Activated effector memory CD4-positive, alpha-beta T cell treated with anti-CD3 and anti-CD28 coated beads, Interleukin-2, amount 50 U/mL, for 16 hours (primary cell): ENCODE measurements at places on chromosomes 7 and 10.
A peak's percentile ranks its signal among the peaks of the same experiment; 100 is the strongest.

GRCh38 chr7:64559206-64559605 lies 3.7 kb downstream of the ZNF680 start:
- no peak for DNase-seq

DNA sequence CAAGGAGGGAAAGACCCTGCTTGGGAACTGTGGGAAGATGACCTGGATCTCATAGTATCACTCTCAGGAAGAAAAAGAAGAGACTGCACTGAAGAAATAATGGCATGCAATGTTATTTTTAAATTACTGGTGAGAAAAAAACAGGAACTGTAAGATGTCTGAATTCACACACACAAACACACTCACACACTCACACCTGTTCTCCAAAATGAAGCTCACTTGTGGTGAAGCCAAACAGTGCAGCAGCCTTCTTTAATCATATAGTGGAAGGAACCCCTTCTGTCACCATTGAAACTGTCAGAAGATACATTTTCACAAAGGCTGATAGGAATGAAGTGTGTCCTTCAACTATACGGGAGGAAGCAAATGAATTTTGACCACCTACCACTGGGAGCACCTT lies 156.5 kb upstream of the GHITM start:
- no peak for DNase-seq

DNA sequence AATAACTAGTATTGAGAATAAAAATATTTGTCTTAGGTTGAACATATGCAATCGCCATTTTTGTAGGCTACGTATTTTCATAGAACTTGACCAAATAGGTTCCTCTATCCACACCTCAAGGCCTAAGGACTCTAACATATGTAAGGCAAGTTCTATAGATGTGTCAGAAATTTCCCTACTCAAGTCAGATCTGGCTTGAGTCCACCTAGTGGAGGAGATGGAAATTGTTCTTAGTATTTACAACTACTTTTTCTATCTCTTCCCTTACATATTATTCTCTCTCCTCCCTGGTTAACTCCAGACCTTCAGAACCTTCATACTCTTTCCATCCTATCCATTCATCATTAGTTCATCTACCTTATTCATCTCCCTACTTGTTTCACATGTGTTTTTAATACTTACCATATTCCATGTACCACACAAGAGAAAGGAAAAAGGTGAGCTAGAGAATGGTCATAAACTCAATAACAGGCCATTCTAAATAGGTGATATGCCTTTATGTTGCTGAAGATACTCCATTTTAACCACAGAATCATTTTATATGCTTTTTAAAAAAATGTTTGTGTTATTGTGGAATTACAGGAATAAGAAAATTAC lies 174.5 kb upstream of the HDAC9 start:
- no peak for DNase-seq

DNA sequence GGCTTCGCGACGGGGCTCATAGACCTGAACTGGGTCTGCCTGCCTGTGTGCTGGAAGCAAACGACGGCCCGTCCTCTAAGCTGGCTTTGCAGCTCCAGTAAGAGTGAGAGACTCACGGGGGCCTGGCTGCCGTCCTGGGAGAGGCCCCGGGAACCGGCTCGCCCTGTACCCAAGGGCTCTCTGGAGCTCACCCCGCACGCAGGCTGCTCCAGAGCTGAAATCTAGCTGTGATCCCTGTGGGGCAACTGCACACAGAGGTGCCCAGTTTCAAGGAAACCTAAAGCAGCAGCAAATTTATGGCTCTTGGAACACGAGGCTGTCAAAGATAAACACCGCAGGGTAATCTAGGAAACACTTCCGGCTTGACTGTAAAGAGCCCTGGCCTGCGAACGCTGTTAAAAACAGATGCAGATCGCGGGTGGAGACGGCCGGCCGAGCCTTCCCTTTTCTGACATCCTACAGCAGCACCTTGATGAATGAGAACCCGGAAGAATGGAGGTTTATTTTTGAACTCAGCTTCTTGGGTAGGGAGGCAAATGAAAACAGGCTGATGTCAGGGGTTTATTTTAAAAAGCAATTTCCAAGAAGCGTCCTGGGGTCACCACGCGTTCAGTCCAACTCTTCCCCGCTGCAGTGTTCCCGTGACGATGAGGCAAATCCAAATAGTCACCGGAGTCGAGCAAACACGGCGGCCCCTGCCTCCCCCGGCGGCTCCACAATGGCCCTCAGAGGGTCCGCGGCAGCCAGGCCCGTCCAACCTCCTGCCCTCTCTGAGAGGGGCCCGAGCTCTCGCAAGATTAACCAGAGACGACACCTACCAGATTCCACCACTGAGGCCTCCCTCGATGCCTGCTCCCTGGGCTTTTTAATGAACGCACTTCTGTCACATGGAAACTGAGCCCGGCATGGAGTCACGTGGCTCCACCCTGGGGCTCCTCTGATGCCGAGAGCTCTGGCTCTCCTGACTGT lies 29.6 kb downstream of the AMZ1 start:
- no peak for DNase-seq

- no peak for DNase-seq
Observed at GRCh38 chr7:69436946-69437345, 161.3 kb upstream of the AUTS2 start.

DNA sequence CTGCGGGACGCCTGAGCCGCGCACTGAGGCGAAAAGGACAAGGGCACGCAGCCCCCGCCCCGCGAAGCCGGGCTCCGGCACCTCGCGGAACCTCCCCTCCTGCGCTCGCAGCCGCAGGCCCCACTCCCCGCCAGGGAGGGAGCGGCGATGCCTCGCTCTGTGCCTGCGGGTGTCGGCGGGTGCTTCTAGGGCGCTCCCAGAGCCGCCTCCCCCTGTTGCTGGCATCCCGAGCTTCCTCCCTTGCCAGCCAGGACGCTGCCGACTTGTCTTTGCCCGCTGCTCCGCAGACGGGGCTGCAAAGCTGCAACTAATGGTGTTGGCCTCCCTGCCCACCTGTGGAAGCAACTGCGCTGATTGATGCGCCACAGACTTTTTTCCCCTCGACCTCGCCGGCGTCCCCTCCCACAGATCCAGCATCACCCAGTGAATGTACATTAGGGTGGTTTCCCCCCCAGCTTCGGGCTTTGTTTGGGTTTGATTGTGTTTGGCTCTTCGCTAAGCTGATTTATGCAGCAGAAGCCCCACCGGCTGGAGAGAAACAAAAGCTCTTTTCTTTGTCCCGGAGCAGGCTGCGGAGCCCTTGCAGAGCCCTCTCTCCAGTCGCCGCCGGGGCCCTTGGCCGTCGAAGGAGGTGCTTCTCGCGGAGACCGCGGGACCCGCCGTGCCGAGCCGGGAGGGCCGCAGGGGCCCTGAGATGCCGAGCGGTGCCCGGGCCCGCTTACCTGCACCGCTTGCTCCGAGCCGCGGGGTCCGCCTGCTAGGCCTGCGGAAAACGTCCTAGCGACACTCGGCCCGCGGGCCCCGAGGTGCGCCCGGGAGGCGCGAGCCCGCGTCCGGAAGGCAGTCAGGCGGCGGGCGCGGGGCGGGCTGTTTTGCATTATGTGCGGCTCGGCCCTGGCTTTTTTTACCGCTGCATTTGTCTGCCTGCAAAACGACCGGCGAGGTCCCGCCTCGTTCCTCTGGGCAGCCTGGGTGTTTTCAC lies 519 bp downstream of the ITGB8 start:
- peak; percentile 68 for DNase-seq

- no peak for DNase-seq
Observed at GRCh38 chr7:7271094-7271874, 88.9 kb downstream of the C1GALT1 start.

DNA sequence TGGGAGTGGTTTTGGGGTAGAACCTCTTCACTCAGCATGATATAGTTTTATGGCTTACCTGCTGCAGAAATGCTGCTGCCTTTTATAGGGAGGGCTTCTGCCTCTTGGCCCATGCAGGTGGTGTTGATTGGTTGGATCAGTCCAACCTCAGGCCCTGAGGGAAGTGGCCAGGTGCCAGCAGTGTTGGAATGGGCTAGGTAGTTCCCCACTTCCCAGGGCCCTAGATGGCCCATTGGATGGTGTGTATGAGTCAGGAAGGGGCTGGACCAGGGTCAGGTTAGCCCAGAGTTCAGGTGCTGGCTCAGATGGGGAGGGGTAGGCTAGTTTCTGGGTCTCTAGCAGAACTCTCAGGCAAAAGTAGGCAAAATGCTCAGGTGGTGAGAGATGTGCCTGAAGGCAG lies 455.5 kb downstream of the CCSER2 start:
- no peak for DNase-seq

GRCh38 chr10:48556065-48556464 lies 48.8 kb downstream of the ARHGAP22 start:
- no peak for DNase-seq

DNA sequence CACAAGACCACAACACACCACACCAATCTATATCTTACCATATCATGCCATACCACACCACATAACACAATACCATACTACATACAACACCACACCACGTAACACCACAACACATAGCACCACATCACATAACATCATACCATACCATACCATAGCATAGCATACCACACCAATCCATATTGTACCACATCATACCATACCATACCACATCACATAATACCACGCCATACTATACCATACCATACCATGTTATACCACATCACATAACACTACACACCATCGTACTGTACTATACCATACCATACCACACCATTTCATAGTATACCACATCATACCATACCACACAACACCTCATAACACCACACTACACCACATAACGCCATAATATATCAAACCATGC lies 335.2 kb upstream of the VWC2 start:
- no peak for DNase-seq

DNA sequence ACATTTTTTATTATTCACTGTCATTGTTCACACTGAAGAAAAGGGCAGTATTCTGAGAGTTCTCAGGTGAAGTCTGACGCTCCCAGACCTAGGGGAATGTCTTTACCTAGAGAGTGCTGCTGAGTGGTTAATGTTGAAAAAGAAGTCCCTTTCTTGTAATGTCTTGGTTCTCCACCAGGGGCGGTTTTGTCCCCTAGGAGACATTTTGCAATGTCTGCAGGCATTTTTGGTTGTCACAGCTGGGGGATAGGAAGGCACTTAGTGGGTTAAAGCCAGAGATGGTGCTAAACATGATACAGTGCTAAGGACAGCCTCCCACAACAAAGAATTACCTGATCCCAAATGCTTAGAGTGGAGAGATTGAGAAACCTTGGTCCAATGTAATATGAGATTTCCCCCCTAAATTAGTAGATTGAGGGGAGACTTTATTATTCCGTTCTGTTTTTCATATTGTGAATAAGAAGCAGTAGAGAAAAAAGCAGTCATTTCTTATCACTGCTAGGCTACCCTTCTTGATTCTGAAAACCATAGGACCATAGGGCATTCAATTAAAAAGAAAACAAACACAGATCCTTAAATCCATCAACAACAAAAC lies 13.1 kb downstream of the UMAD1 start:
- no peak for DNase-seq

DNA sequence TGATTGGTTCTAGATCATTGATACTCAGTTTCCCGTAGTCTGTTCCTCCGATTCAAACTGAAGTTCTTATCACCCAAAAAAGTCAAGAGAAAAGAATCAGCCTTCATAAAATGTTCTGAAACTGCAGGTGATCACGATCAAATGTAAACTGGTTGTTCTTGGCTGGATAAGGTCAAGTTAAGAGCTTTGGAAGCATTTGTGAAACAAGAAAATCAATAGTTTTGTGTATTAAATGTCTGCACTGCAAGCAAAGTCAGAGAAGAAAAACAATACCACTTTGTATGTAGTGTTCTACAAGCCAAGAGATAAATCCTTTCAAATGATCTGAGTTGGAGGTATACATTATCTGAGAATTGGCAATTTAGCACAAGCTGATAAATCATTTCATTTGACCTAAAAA lies 710.3 kb downstream of the SORCS1 start:
- DNase-seq = no peak
